ENCODE measurements at places on chromosomes 12 and 14. TPM values are rescaled to one million over a fixed set of nuclear protein-coding genes. Genes with fewer than 3 reads are reported as not detected.

The TOMM20L gene
- total RNA-seq: not detected

The HOXC4 gene
- not detected for total RNA-seq

The CDKN1B gene
- 36.3 TPM for total RNA-seq

The CD163 gene
- not detected for total RNA-seq

The ADAM21 gene
- 0.18 TPM for total RNA-seq

The NELL2 gene
- total RNA-seq: not detected

The FAIM2 gene
- total RNA-seq: not detected

The TUBA1A gene
- 928 TPM for total RNA-seq

The GLIPR1L1 gene
- not detected for total RNA-seq

The DNAH10 gene
- under 0.01 TPM for total RNA-seq

The OTOGL gene
- total RNA-seq: 1.4 TPM

The NKX2-1 gene
- total RNA-seq: not detected

The BDKRB1 gene
- total RNA-seq: not detected

The NCOR2 gene
- total RNA-seq: 33.2 TPM

The OVCH1 gene
- total RNA-seq: 0.85 TPM

The PDZRN4 gene
- total RNA-seq: not detected

The CLEC2A gene
- total RNA-seq: not detected

The FSCB gene
- total RNA-seq: not detected

The CAPZA3 gene
- total RNA-seq: not detected

The CSAD gene
- total RNA-seq: 5.2 TPM

The PPP2R5C gene
- 61.4 TPM for total RNA-seq

The TMEM52B gene
- not detected for total RNA-seq

The WDHD1 gene
- 13.9 TPM for total RNA-seq

The CIROP gene
- total RNA-seq: not detected

The FAM181A gene
- total RNA-seq: not detected

The LRTM2 gene
- not detected for total RNA-seq

The TMEM260 gene
- total RNA-seq: 10.8 TPM

The HOXC13 gene
- total RNA-seq: not detected

The CISTR gene
- not detected for total RNA-seq

The ARHGAP9 gene
- total RNA-seq: not detected

The LRFN5 gene
- total RNA-seq: under 0.01 TPM

The SYCP3 gene
- 0.09 TPM for total RNA-seq

The GUCY2C gene
- not detected for total RNA-seq

The CRY1 gene
- 15.7 TPM for total RNA-seq

The MAP3K12 gene
- total RNA-seq: 15.9 TPM

The ANGEL1 gene
- 6.3 TPM for total RNA-seq

The WIF1 gene
- total RNA-seq: not detected

The CLEC14A gene
- 286 TPM for total RNA-seq

The GPR68 gene
- total RNA-seq: 1.3 TPM

The CINP gene
- total RNA-seq: 46.2 TPM

The FBLN5 gene
- total RNA-seq: 0.90 TPM

The OR6C2 gene
- not detected for total RNA-seq

Data from endothelial cell of coronary artery (primary cell).